ENCODE measurements at places on chromosomes 3 and 15.

DNA sequence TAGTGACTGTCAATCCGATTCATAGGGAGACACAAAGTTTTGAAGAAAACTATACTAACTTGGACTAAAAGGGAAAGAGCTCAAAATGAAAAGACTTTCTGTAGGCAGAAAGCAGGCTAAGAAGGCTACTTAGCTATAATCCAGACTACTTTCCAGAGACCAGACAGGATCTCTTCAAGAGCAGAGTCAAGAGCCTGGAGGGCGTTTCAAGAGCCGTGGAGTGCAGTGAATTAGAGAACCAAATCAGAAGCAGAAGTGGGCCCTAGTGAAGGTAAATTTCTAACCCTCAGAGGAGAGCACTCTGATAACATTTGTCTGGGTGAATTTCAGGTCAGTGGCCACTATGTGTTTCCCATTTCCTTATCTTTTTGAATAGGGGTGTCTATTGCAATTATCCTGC lies 76.4 kb downstream of the CGGBP1 start:
- no peak for DNase-seq

DNA sequence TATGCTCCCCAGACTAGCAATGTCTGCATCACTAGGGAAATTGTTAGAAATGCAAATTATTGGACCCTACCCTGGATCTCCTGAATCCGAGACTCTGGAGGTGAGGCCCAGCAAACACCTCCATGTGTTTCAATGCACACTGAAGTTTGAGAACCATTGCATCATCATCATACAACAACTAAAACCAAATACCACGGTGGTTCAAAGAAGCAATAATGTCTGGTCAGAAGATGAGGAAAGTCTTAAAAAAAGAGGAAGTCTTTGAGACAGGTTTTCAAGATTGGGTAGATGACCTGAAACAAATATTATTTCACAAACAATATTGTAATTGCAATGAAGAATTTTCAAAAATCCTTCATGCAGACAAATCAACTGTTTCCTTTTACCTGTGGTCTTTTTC lies 60.3 kb upstream of the TRA2B start:
- no peak for DNase-seq

DNA sequence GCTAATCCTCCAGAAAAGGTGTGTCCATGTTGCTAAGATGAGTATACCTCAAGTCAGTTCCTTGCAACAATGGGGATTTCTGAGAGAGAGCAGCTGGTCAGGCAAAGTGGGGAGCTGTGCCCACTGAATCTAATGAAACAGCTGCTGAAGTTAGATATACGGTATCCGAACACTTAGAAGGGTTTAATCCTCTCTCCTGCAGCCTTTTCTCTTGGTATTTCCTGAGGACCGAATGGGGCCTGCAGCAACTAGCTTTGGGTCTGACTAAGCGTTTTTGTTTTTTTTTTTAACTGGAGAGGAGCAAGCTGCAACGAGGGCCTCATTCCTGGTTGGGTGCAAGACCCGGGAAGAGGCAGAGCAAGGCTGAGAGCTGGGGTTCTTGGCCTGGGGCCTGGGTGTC lies 37.6 kb upstream of the BNC1 start:
- DNase-seq: no peak

DNA sequence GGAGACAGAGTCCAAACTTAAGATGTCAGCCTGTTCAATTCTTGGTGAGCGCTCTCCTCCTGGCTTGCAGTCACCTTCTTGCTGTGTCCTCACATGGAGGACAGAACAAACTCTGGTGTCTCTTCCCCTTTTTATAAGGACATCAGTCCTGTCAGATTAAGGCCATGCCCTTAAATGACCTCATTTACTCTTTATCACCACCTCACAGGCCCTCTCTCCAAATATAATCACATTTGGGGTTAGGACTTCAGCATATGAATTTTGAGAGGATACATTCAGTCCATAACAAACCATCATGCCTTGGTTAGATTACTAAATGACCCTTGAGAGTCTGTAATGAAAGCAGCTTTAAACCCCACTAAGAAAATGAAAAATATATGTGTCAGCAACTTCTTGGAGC lies 175.2 kb downstream of the TAFA4 start:
- DNase-seq: no peak

- DNase-seq: no peak
Measured at GRCh38 chr3:127903611-127904375, 11.2 kb upstream of the KBTBD12 start.

DNA sequence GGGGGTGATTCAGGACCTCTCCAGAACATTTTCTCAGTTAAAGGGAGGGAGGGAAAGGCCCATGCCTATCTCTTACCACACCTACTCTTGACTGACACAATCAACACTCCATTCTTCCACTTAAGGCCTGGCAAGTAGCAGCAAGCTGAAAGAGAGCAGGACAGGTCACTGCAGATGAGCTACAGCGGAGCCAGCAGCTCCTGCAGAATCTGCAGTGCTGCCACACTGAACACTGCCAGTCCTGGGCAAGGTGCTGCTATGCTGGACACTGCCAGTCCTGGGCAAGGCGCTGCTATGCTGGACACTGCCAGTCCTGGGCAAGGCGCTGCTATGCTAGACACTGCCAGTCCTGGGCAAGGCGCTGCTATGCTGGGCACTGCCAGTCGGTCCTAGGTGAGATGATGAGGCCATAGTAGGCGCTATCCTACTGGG lies 143.7 kb downstream of the MYLK start:
- DNase-seq: no peak

DNA sequence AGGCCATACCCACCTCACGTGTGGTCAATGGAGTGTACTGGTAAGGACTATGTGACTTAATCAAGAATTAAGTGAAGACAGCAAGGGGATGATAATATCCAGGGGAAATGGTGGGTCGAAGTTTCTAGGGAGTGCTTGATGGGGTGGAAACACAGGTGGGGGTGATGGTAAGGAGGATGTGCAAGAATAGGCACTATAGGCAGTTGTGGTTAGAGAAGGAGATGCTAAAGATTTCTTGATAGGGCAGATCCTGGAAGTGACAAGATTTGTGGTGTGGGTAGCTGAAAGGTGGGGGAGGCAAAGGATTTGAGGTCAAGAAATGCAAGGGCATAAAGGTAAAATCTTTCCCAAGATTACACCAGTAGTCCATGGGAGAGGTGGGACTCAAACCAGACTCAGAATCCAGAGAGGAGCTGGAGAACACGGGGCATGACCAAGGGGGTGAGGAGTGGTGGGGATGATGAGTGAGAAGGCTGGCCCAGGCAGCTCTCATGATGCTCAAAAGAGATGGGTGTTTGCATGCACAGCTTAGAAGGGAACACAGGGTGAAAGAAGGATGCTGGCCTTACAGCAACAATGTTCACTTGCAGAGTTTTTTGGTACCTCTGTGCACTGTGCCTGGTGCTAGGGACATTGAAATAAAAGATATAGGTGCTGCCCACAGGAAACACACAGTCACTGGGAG lies 78.4 kb downstream of the CCR1 start:
- DNase-seq: no peak

GRCh38 chr3:140910860-140911259 lies 30.8 kb upstream of the SLC25A36 start:
- peak; percentile 9 for DNase-seq

GRCh38 chr3:17432236-17432635 lies 310.2 kb downstream of the TBC1D5 start:
- DNase-seq: no peak

GRCh38 chr3:14362890-14363289 lies 39.5 kb upstream of the SLC6A6 start:
- DNase-seq: no peak

- DNase-seq: no peak
Measured at GRCh38 chr15:82805994-82806406, at the start of gene FSD2. Gene FSD2 (minus strand): TSS chr15:82806069. CDS start chr15:82787390, 18,679 bp downstream.

GRCh38 chr15:95471690-95472086 lies 858.8 kb upstream of the NR2F2 start:
- no peak for DNase-seq

DNA sequence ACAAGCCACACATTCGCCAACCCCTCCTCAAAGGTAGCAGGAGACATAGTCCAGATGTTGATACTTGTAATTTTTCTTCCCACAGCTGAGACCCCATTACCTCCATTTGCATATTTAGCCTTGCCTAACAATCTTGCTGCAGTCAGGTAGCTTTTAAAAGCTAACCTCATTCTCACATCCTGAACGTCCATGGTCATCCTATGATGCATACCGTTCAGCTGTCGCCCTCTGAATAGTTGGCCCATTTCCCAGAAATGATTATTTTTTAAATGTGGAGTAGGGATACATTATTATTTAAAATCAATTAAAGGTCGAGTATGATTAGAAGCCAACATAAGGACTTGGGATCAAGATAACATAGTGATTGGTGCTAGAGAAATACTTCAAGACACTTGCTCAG lies 165.0 kb downstream of the MEX3B start:
- DNase-seq: no peak

GRCh38 chr15:77482570-77482969 lies 61.9 kb downstream of the HMG20A start:
- DNase-seq: no peak

DNA sequence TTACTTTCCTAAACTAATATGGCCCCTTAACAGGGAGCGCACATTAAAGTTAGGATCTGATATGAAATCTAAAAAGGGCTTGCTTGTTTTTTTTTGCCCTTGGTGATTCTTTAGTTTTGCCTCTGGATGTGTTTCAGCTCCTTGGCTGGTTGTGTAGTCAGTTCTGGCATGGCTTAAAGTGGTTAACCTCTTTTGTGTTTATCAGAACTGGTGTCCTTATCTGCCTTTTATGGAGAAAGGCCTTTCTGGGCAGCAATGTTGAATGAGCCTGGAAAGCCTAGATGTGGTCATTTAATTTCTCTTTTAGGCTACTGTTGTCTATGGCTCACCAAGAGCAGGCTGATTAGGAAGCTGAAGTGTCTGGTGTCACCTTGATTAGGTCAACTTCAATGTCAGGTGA lies 254.5 kb upstream of the ROPN1 start:
- no peak for DNase-seq

DNA sequence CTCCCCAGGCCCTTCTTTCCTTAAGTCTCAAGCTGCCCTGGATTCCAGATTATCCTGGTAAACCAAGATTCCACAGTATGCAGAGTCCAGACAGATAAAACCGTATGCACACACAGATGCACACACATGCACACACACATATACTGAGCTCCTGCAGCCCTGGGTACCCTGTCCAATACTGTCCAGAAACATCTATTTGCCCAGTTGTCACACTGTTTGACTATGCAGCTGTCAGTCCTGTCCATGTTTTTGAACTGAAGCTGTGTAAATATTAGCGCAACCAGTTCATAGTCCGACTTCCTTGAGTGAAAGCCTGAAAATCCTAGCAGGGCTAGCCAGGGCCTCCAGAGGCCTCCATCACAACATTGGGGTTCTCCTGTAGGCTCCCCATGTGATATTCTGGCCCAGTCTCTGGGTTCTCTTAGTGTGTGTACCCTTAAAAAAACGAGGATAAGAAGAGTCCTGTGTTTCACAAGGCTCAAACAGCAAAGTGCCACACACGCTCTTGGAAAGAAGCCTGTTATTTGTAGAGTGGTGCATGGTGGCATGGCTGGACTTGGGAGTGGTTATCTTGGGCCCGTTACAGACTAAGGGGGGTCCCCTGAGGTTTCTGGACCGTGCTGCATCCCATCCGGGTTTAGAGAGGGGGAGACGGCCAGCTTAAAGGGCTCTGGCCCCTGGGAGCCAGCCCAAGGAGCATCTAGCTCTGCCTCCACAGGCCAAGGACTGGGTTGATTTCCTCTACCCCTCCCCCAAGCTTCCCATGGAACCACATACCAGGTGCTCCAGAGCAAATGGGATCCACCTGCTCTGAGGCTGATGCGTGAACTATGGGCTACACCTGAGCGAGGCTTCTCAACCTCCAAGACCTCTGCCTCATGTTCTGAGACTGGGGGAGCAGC lies 108.3 kb downstream of the IQSEC1 start:
- DNase-seq: no peak

DNA sequence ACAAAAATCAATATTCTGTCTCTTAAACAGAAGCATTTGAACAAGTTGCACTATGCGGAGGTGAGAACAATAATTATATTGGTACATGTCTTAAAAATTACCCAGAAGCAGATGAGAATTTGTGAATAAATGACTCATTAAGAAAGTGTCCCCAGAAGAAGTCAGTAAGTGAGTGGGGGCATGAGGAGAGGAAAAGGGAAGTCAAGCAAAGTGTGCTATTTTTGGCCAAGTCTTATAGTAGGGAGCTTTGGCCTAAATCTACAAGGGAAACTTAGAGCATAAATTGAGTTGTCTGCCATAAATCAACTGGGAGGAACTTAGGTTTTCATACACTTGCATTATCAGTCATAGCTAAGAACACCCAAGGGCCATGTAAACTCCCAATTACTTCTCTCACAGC lies 86.9 kb upstream of the SATB1 start:
- DNase-seq: peak; percentile 56

DNA sequence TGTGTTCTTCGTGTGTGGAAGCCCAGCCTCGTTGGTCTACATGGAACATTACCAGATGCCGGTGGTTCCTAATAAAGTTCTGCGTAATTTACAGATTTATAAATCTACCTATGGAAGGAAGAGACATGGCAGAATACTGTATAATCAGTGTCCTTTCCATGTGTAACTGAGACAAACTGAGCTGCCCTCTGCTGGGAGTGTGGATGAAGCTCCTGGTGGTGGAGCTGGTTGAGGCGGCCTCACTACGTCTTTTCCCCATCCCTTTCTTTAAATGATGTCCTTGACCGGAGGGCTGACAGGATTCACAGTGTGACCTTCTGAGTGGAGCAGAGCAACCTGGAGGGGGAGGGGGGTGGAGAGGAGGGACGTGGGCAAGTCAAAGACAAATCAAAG lies 267.0 kb upstream of the CHRM5 start:
- no peak for DNase-seq

DNA sequence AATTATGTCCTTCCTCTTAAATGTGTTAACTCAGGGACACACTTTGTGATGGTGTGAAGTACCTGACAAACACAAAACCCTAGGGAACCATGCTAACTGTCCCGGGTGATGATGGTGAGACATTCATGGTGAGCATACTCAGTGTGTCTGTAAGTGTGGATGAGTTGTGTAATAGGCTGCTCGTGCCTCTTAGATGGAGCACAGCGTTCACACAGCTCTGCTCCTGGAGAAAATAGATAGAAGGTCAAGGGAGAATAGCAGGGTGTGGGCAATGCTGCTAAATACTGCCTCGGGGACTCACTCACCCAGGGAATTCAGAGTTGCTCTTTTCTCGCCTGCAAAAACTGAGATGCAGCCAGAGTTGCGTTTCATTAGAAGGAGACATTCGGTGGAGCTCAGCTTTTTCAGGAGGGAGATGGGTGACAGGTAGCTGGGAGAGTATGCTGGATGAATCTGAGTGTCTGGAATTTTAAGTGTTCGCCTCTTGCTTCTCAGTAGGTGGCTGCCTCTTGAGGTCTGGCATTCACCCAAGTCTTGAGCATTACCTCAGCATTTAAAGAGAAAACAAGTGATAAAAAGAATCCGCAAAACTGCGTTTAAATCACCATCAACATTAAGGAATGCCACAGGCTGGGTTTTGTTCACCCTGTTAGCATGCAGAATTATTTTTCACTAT lies 813.2 kb downstream of the AGBL1 start:
- no peak for DNase-seq

DNA sequence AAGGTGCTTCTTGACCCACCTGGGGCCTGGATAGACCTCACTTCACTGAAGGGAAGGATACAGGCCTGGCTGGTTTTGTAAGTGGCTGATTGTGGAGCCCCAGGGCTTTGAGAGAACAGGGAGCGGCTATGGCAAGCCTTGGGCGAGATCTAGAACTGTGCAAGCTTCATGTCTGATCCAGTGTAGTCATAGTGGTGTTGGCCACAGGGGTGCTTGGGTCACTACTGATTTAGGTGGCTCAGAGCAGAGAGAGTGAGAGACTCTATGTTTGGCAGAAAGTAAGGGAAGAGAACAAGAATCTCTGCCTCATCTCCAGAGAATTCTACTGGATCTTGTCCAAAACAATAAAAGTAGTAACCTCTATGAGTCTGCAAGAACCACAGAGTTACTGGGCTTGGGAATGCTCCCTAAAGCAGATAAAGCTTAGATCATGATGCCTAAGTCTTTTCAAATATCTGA lies 394.2 kb upstream of the EPHA3 start:
- DNase-seq: no peak
